ENCODE measurements at places on chromosomes 5 and 9.

DNA sequence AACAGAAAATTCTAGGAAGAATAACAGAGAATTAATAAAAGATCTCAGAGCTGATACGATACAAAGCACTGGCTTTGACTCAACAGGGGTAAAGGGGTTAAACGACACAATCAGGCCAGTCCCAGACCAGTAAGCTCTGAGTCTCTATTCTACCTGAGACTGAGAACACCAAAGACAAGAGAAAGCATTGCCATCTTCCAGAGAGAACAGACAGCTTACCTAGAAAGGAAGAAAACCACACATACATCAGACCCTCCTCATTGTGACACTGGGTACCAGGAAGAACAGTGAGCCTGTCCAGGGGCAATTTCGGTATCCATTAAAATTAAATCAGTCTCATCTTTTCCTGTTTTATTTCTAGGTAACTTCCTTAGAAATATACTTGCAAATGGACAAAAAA, 41.1 kb downstream of the MRPL36 start:
- no peak for DNase-seq

DNA sequence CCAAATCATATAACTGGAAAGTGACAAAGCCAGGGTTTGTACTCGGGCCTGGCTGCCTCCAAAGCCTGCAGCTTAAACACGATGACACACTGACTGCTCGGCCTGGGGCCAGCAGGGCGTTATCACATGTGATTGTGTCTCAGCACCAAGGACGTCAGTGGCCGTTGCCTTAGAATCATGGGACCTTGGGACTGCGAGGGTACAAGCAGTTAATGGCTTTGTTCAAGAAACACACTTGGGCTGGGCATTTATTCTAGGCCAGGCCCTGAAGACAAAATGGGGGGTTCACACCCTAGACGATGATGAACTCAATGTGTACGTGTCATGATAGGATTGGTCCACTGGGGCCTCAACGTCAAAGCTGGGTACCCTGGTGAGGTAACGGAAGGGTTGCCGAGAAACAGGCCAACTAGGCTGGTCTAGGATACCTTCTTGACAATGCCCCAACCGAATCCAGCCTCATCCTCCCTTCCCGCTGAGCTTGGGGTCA, 13.0 kb downstream of the SH3PXD2B start:
- no peak for DNase-seq

DNA sequence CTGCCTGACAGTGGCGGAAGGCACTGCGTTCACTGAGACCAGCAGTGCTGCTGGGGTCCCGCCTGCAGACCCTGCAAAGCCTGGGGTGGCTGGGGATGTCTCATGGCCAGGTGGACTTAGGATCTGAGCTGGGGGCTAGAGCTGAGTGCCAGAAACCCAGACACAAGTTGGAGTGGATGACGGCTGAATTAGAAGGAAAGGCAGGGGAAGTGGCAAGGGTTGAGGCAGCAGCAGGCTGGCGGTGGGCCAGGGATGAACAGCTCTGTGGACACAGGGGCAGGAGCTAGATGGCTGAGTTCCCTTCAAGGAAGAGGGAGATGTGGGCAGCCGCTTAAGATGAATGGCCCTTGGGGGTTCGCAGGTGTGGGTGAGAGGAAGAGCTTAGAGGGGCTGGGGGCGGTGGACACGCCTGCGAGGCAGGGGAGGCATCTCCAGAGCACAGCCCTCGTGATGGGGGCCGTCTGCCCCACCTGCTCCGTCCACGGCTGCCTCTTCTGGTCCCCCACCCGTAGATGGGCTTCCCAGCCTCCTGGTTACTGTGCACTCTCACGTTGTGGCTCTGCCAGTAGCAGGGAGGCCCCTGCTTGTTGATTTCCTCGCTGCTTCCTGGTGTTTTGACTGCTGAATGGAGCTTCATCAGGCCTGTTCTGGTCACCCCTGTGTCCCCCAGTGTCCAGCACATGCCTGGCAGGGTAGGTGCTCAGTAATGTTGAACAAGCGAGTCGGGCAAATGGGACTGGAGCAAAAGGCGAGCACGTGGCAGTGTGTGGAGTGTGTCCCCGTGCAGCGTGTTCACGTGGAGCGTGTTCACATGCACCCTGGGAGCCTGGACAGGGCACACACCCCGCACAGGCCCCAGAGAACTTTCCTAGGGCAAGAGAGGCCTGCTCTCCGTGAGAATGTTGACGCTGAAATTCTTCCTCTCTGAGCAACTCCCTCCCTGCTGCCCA, 168.2 kb downstream of the CACNA1B start:
- DNase-seq, result no peak

GRCh38 chr5:3212869-3213268, 382.8 kb upstream of the IRX1 start:
- DNase-seq, result no peak

- no peak for DNase-seq
Observed at GRCh38 chr5:154646745-154647113, 108.4 kb upstream of the LARP1 start.

DNA sequence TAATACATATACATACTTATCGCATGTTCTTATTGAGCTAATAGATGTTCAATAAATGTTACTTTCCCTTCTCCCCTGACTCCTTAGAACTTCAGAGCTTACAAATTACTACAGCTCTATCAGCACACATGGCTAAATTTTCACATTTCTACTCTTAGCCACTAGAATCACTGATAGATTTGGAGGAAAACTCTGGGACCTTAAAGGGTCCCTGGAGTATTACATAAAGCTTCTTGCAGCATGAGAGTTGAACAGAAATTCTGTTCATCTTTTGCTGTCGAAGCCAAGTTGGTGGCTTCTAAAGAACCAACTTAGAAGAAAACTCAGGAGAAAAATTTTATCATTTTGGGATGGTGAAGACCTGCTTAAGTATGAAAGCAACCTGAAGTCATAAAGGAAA, 15.5 kb downstream of the B4GALT1 start:
- DNase-seq, result no peak

DNA sequence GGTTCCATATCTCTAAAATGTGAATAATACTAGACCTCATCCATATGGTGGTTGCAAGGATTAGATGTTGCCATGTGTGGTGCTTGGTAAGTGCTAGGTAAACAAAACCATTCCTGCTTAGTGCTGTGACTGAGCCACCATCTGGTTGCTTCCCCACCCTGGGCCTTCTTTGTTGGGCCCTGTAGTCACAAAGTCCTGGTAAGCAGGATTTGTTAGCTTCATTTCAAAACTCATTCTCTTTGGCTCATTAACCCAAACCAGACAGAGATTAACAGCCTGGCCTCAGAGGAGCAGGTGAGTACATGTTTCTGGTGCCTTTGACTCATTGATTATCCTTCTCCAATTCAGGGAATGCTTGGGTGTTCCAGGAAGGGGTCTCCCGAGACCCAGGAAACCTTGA, 240.2 kb downstream of the ARHGAP26 start:
- DNase-seq, result no peak

DNA sequence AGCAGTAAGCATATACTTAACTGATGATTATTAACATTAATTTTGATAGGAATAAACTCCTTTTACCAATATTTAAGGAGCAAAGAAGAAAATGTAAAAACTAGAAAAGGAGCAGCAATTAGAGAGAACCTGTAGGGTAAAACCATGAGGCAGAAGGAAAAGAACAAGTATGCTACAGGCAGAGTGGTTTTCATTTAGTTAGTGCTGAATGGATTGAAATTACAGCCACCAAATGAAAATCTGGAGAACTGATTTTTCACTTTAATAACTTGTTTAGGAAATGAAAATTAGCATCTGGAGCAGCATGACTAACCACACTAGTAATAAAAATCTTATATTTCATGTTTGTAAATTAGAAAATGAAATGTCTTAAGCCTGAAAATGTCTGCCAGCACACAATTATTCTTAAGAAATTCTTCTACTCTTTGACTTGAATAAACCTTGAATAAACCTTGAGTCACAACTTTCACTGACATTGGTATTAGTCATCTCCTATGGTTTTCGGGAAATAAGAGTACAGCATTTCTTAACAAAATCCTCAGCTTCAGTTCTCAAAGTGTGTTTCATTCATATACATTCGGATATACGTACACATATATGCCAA, 1504.9 kb upstream of the C9orf72 start:
- no peak for DNase-seq

GRCh38 chr5:71924980-71925379, 182.3 kb upstream of the MAP1B start:
- DNase-seq, result no peak

DNA sequence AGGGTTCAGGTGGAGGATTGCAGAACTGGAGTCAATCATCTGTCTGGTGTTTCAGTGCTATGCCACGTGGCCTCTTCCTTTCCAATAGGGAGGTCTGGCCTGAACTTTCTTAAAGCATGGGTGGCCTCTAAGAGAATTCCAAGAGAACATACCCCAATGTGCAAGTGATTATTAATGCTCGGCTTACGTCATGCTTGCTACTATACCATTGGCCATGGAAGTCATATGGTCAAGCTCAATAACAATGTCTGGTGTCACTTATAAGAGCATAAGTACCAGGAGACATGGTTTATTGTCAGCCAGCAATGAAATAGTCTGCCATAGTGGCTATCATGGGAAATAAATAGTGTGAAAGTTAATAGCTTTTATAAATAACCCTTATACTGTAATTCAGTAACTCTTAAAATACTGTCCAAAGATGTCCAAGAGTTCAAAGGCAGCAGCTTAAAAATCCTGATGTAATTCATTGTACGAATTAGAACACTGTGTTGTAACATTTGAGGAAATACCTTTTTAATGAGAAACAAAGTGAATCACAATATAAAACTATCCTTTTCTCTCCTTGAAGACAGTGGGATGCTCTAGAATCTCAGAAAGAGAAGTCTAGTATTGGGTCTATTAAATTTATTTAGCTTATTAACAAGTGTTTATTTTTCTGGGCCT, 355.4 kb upstream of the PRR16 start:
- no peak for DNase-seq

- no peak for DNase-seq
Observed at GRCh38 chr5:97163360-97163764, 19.7 kb downstream of the RIOK2 start.

DNA sequence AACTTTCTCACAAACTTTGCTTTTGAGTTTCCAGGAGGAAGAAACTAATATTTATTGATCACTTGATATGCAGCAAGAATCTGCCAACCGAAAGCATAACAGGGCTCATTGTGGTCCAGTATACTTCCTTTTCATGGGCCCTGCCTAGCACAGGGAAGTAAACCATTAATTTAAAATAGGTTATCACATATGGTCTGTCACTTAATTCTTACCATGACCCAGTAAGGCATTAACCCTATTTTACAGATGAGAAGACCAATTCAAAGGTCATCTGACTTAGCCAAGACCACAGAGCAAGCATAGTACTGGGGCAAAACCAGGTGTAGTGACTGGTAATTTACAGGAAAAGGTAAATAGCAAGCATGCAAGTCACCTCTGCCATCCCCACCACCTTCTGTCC, 336.9 kb upstream of the DMAC1 start:
- no peak for DNase-seq

GRCh38 chr5:11289208-11289607, 528.2 kb upstream of the DAP start:
- DNase-seq, result no peak

- no peak for DNase-seq
Observed at GRCh38 chr5:86679529-86679928, 61.8 kb downstream of the COX7C start.

DNA sequence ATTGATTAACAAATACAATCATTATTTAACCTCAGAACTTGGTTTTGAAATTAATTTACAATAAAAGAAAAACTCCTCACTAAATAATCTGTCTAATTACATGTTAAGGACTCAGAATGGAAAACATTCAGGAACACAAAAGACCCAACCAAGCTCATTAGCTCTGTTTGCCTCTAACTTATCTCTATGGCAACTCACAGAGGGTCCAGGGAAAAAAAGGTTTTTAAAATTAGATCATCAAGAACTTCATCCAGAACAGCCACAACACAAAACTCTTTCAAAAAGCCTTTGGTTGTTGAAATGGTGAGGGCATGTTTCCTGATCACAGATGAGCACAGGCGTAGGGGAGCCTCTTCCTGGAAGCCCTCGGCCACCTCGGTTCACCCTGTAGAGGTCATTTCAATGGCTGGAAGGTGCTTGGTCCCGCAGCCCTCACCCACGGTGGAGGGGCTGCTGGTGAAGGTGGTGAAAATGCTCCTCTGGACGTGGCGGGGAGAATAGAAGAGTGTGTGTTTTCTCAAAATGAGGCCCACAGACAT, 17.2 kb upstream of the TCF7 start:
- DNase-seq, result no peak

DNA sequence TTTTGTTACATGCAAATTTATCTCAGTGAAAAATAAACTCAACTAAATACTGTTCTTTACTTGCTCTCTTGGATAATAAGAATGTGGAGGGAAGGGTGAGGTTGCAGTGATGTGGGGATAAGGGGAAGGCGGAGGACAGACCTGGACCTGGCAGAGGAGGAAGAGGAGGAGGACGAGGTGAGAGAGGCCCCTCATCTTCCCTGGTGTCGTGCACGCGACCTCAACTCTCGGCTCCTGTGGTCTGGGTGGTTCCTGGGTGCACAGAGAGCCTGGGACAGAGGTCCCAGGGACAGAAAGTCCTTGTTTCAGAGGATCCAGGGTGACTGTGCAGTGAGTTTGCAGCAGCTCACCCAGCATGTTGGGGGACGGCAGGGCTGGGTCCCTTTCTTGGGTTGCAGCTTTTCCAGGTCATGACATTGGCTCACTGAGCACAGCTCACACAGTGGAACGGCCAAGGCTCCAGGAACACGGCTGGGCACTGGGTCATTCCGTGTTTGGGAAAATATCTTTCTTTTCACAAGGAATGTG, 37.7 kb upstream of the LPCAT1 start:
- no peak for DNase-seq
